ENCODE measurements at places on chromosomes 5 and 9.

DNA sequence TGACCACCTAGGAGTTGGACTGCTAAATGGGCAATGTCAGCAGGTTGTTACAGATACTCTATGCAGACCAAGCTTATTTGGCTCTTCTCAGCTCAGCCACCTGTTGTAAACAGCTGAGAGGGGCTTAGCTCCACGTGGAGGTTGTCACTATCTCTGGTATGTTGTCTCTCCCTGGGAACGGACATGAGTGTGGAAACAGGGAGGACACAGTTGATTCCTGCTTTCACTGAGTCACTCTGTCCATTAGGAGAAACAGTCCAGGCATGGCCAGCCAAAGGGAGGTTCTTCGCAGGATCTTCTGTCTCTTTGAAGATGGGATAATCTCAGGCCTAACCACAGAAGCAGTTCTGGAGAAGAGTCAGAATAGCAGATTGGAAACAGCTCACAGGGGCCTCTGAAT, 121.2 kb downstream of the PALM2AKAP2 start:
- no peak for DNase-seq

DNA sequence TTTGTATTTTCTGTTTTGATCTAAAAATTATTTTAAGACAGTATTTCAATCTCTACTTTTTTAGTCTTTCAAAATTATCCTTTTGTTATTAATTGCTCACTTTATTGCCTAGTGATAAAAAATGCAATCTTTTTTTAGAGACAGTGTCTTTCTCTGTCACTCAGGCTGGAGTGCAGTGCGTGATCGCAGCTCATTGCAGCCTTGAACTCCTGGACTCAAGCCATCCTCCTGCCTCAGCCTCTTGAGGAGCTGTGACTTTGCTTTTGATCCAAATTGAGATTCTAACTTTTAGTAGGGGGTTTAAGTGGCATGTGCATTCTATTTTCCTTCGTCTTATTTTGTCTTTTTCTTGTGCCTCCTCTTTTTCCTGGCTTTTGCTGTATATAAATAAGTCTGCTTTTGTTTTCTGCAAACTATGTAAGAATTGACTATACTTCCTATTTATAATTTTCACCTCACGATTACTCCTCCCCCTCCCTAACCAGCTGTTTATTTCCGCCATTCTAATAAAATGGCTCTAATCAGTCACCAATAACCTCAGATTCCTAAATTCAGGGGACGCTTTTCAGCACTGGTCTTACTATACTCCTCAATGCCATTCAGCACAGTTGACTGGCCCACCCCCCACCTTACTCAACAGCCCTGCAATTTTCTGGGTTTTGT, 32.3 kb downstream of the KLF9 start:
- DNase-seq: no peak

DNA sequence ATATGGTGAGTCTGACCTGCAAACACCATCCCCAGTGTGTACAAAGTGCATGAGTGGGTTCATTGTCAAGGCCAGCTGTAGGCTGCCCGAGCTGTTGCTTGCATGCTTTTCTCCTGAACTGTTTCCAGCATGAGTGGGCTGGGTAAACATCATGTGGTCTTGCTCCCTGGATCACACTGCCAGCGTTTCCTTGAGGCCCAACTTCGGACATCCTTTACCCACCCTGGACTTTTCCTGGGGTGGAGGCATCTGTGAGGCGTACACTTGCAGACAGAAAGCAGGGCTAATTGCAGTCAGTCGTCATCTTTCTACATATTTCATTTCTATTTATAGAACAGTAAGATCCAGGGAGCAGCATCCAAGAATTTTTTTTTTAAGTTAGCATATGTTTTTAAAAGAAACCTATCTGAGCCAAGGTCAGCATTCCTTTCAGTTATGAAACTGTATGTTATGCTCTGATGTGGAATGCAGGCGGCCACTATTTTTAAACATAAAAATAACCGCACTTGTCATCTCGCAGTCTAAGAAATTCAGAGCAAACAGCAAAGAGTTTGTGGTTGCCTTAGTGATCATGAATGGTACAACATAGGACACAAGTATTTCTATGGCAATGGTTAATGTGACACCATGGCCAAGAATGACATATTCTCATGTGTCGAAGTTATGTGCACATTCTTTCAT, 106.5 kb upstream of the DMRT1 start:
- DNase-seq: no peak

DNA sequence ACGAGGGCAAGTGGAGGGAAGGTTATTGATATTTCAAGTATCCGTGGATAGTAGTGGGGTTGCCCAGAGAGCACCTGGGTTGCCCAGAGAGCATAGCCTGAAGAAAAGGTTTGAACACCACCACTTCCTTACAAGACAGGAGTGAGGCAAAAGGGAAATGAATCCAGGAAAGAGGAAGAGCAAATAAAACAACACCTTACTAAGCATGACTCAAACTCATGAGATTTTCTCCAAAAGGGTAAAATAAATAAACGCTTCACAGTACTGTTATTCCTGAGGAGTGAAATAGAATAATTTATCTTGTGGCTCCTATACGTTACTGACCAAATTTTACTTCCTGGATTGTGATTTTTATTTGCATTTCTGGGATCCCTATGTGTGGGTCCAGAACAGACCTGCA, 65.2 kb upstream of the PTPRD start:
- DNase-seq: no peak

GRCh38 chr5:953535-954449, 54.8 kb upstream of the NKD2 start:
- no peak for DNase-seq

DNA sequence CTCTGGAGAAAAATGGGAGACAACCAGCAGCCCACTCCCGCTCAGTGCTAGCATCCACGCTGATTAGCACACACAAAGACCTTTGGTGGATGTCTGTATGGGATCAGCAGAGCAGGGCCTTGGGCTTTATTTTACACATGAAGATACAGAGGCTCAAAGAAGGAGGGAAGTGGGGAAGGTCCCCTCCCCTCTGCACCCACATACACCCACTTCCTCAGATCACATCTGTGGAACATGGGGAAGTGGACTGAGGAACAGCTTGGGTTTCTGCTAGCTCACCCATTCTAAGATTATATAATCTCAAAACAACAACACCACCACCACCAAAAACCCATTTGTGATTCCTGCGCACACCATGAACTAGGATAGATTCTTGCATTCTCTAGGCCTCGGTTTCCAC, 14.0 kb downstream of the GGTA1 start:
- DNase-seq: no peak

- no peak for DNase-seq
Observed at GRCh38 chr9:128091144-128091543, 23.1 kb downstream of the SLC25A25 start.

DNA sequence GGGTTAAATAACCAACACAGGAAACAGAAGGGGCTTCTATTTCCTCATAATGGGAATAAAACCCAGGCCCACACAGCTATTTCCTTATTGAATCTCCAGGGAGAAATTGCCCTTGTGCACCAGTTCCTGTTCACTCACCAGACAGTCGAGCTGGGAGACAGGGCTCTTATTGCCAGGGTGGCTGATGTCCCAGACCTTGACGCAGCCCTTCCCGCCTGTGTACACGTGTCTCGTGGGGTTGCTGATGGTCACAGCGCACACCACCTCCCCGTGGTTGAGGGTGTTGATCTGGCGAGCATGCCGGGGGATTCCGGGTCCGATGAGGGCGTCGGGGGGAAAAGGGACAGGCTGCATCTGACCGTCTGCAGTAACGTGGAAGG, 96.5 kb downstream of the TLE1 start:
- DNase-seq: no peak

- no peak for DNase-seq
Observed at GRCh38 chr5:1783216-1783554, 16.5 kb downstream of the MRPL36 start.

GRCh38 chr5:172055996-172056395, 49.6 kb upstream of the FBXW11 start:
- no peak for DNase-seq

- DNase-seq: peak; percentile 5
Observed at GRCh38 chr9:93670208-93671019, 94.0 kb downstream of the PHF2 start.

GRCh38 chr9:27717991-27718390, 144.7 kb upstream of the C9orf72 start:
- DNase-seq: no peak

DNA sequence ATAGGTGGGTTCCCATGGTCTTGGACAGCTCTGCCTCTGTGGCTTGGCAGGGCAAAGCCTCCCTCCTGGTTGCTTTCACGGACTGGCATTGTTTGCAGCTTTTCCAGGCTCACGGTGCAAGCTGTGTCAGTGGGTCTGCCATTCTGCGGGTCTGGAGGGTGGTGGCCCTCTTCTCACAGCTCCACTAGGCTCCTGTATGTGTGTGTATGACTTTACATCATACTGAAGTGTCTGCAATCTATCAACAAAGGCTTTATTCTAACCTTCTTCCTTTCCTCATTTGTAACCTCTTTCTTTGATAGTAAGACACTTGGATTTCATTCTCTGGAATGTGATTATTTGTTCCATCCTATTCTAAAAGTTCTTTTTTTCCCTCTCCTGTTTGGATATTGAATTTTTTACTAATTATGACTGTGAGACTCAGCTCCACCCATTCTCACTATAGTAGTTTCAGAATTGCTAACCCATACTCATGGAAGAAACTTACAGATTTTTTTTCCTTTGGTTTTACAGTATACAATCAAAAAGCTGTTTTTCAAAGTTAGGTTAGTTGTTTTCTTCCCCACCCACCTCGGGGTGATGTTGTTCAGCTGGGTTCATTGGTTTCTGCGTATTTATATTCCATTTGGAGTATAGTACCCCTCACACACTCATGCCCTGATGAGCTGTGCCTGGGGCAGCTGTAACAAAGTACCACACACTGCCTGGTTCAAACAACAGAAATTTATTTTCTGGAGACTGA, 144.6 kb upstream of the OTULINL start:
- DNase-seq: no peak

- no peak for DNase-seq
Observed at GRCh38 chr5:138754699-138755057, 1.5 kb downstream of the CTNNA1 start.

- no peak for DNase-seq
Observed at GRCh38 chr9:34862836-34863235, 95.2 kb upstream of the PHF24 start.

GRCh38 chr5:71475788-71476384, 20.4 kb downstream of the BDP1 start:
- no peak for DNase-seq

GRCh38 chr5:116137544-116138378, 52.9 kb downstream of the COMMD10 start:
- no peak for DNase-seq

DNA sequence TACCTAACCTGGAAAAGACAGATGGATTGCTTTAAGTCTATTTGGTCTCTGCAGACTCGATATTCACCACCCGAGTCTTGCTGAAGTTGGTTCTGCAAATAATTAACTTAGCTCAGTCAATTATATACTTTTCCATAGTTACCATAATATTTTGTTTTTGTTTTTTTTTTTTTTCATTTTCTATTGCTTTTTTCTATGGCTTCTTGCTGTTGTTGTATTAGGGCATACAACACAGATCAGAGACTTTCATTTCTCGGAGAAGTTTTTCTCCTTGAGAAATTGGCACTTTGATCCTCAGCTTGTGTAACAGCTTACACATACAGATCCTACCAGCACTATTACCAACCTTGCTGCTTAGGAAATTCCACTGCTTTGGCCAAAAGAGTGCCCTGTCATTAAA, 88.0 kb downstream of the GPR21 start:
- DNase-seq: no peak

- no peak for DNase-seq
Observed at GRCh38 chr5:58149746-58150145, 310.1 kb downstream of the PLK2 start.

DNA sequence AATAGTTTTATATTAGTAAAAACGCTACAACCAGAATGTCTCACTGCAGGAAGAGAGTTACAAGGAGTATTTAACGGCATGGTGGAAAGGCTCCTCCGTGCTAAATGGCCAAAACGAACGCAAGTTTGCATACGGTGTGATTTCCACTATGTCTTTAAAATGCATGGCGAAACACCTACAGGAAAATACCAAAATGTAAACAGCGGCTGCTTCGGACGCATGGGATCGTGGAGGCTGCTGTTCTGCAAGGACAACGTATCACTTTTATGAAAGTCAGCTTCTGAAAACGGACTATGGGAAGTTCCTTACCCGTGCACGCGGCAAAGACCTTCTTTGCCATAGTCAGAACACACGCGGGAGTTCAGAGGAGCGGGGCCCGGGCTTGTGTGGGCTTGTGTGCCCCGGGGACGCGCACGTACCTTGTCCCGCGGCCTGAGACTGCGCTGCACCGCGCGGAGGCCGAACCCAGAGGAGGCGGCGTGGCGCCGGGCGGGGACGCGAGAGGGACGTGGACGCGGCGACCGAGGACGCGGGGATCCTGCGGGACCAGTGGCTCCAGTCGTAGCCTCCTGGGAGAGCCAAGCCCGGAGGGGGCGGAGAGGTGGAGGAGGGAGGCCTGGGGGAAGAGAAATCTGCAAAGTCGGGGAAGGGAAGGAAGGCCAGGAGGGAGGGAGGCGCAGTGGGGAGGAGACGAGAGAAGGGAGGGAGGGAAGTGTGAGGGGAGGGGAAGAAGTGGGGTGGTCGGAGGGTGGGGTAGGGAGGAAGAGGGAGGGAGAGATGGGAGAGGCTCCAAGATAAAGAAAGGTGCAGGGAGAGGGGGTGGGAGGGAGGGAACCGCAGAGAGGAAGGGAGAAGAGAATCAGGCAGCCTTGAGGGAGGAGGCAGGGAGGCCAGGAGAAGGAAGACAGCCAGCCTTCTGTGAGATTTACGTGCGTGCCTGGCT, at the start of gene CMBL:
TSS of gene CMBL (minus strand) at position 697 of the 943 bp plus-strand sequence. CDS start 17,140 bp downstream, outside the sequence.
- peak; percentile 37 for DNase-seq

- no peak for DNase-seq
Observed at GRCh38 chr5:135218790-135219568, 180.1 kb downstream of the MACROH2A1 start.

- DNase-seq: no peak
Observed at GRCh38 chr5:180082633-180083420, 11.3 kb upstream of the RNF130 start.

- no peak for DNase-seq
Observed at GRCh38 chr9:131296906-131297500, 7.5 kb downstream of the PLPP7 start.

GRCh38 chr5:65061974-65062353, 293.2 kb downstream of the CWC27 start:
- DNase-seq: no peak

DNA sequence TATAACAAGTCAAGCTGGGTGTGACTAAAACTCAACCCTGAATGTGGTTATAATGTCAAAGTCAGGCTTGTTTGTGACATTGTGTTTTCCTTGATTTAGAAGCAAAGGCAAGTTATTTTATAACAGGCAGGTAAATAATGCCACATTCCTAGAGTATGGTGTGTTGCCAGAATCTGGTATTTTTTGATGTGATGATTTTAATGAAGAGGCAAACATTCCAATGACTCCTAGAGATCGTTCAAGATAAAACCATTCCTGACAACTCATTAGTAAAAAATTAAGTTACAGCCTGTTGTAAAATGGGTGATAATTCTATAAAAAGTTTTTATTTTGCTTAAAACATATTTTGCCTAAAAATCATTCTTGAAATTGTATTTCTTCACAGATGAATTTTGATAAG, 60.0 kb downstream of the RAB14 start:
- DNase-seq: no peak

DNA sequence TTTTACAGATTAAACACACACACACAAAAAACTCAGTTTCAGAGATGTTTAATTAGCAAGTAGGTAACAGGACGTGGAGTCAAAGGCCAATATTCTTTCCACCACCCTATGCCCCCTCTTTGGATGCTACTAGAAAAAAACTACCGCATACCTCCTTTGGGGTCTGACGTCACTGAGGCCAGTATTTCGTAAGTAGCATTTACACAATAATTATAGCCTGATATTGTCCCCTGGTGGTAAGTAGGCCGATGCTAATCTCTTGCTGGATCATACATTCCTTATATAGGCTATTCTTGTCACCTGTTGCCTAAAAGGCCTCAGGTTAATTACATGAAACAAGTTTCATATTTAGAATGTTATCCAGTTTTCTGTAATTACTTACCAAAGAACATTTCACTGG, 21.0 kb upstream of the SMARCA2 start:
- DNase-seq: no peak
